ENCODE measurements at places on chromosomes 6 and 20.
A peak's percentile ranks its signal among the peaks of the same experiment; 100 is the strongest.

GRCh38 chr20:56788671-56789610 is 159.8 kb downstream of the TFAP2C start:
- DNase-seq, result no peak

DNA sequence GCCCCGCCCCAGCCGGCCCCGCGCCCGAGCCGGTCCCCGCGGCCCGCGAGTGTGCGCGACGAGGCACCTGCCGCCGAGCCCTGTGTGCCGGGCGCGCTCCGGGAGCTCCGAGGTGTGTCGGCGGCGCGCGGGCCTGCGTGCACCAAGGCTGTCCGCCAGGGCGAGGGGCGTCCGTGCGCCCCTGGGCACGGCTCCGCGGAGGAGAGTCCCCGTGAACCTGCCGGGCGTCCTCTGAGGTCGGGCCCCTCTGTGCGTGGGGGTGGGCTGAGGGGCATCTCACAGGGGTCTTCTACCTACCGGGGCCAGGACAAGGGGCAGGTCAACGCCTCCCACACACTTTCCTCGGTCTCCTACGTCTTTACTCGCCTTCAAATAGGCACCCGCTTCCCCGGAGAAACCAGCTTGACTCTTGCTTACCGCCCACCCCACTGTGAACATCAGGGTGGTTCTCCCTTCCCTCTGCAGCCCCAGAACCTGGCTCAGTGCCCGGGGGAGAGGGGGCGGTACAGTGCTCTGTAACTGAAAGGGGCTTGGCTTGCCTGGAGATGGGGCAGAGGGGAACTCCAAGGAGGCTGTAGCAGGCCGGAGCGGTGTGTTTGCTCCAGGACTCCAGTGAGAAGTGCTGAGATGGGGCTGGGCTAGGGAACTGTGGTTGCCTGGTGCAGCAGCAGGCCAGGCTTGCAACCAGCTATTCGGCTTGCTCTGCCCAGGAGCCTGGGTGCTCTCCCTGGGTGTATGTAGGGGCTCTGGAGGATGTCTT is at the start of gene SAMD10:
SAMD10 (minus strand) TSS at position 86 of the 760 bp plus-strand sequence. CDS start 175 bp downstream, outside the sequence.
- DNase-seq, result peak; percentile 71

- peak; percentile 26 for DNase-seq
These were observed 121.4 kb downstream of the REV3L start for GRCh38 chr6:111361648-111362047.

DNA sequence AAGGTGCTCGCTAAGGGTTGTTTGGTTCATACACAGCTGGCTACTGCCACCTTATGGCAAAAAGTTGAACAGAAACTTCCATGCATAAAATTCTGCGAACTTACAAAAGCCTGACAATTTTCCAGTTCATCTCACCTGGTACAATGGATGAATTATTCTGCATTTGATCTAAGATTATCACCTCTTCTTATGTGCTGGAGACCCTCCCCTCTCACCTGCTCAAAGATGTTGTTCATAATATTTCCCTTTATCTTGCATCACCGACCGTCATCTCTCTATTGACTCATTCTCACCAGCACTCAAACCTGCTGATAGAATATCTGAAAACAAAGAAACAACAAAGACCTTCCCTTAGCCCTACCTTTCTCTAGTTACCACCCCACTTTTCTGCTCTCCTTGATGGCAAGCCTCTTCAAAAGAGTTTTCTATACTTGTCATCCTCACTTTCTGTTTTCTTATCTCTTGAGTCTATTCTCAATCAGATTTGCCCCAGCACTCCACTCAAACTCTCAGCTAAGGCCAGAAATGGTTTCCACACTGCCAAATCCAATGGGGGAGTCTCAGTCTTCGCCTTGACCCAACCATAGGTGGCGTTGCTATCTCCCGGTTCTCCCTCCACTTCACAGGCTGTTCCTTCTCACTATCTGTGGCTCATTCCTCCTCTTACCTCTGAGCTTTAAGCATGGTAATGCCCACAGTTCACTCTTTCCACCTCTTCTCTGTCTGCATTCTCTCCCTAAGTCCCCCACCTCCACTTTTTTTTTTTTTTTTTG is 25.8 kb downstream of the SNRNP48 start:
- DNase-seq, result peak; percentile 60

DNA sequence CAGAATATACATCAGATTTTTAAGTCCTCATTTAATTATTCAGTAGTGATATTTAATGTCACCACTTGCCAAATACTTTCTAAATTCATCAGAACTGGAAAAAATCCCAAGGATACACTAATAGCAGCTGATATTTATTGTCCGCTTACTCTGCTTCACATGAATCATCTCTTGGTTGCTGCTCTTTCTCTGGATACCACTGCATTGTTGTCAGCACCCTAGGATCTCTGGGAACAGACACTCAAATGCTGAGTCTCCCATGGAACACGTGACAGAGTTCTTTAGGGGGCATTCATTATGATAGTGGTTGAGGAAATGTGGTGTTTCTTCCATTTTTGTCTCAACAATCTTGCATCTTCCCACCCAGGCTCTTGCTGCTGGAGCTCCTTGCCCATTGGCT is 318.0 kb downstream of the RFPL4B start:
- DNase-seq, result no peak

DNA sequence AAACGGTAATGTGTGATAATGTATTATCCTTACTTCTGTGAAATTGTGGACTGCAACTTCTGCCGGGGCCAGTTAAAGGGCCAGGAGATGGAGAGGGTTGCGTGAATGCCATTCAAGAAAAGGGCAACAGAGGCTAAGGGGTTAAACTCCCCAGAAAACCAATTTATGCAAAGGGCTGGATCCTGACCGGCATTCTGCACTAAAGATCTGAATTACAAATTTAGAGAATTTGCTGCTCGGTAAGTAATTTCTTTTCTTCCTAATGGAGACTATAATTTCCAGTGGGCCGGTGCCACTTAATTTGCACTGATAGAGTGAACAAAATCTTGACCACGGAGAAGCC is 130.1 kb downstream of the BCAS1 start:
- DNase-seq, result no peak

- no peak for DNase-seq
These were observed 88.1 kb upstream of the BACH2 start for GRCh38 chr6:90384720-90385119.

GRCh38 chr6:41494212-41495110 is 51.7 kb upstream of the FOXP4 start:
- no peak for DNase-seq

GRCh38 chr6:5501837-5502236 is 240.5 kb downstream of the FARS2 start:
- DNase-seq, result peak; percentile 87

DNA sequence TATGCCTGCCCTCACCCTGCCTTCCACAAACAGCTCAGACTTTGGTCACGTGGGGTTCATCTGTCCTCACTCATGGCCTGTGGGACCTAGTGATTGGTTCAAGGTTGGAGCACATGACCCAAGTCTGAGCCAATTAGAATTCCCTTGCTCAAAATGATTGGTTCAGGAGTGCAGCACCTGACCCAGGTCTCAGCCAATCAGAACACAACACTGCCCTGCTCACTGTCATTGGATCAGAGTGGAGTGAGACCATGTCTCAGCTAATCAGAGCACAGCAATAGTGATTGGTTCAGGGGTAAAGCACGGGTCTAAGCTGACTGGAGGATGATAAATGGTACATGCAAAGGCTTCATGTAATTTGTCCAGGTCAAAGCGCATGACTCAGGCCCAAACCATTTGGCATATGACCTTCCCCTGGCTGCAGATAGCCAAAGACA is 102.2 kb downstream of the PREX1 start:
- no peak for DNase-seq

DNA sequence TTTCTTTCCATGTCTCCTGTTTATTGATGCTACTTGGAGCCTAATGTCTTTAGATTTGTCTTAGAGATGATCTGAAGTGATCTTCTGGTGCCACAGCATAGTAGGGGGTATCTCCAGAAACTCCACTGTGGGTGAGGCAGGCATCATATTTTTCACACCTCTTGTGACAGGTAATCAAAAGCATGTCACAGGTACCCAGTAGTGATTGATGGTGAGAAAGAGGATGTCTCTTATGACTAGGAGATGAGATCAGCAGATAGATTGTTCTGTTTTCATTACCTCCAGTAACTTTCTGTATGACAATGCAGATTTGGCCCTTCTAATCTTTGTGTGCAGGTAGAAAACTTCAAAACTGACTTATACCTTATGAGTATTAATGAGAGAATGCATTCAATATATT is 13.5 kb downstream of the NCOA7 start:
- DNase-seq, result no peak

DNA sequence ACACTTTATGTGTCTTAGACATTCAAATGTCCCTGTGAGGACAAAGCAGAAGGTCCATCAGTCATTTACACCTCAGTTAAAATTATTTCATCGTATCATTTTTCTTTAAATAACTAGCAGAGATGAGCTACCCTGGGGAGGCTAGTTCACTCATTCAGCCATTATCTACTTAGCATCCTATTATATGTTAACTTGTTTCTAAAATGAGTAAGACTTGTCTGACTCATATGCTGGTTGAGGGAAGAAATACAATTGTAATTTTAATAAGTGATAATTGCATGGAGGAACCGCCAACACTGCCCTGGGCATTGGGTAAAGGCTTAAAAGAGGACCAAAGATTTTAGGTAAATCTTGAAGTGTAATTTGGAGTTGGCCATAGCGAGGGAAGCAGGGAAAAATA is 12.4 kb upstream of the PTPRK start:
- DNase-seq, result no peak

DNA sequence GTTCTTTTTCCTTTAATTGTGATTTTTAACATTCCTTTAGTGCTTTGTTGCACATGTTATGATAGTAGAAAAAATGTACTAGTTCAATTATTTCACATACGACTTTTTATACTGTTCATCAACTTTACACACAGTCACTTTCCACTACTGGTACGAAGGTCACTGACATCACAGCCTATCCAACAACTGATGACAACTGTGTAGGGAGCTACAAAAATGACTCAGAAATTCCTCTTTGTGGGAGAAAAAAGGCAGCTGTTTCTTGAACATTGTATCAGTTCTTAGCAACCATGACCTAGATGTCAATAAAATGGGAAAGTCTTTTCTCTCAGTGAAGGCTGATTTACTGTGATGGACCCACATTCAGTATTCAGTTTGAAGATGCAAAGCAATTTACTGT is 7.0 kb upstream of the ID4 start:
- DNase-seq, result no peak

GRCh38 chr6:110690106-110690654 is 125.1 kb downstream of the CDK19 start:
- no peak for DNase-seq

DNA sequence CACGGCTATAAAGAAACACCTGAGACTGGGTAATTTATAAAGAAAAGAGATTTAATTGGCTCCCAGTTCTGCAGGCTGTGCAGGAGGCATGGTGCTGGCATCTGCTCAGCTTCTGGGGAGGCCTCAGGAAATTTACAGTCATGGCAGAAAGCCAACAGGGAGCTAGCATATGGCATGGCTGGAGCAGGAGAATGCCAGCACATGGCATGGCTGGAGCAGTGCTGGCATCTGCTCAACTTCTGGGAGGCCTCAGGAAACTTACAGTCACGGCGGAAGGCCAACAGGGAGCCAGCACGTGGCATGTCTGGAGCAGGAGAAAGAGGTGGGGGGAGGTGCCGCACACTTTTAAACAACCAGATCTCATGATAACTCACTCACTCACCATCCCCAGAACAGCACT is 32.5 kb upstream of the DACT2 start:
- no peak for DNase-seq

- DNase-seq, result no peak
These were observed 27.8 kb upstream of the TMEM14A start for GRCh38 chr6:52643158-52643557.

DNA sequence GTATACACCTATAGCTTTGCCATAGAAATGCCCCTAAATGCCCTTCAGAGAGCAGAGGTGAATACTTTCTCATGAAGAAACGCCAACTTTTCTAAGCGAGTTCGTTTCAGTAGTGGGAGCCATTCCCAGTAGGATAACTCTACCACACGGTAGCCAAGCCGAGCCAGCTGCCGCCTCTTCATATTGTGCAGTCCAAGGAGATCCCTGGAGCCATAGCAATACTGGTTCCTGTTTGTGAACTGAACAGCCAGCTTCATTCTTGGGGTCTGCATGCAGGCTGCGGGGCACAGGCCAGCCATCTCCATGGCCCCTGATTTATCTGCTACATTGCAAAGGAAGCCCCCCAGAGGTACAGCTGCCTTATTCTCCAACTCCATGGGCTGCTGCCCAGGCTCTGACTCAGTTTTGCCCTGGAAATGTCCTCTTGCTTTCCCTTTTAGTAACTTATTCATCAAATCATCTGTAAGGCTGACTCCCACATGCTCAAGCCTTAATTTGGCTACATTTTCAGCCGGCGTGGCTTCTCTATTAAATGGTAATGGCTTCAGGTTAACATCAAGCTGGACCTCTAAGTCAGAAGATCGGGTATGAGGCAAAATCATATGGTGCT is 12.8 kb downstream of the FASTKD5 start:
- DNase-seq, result no peak

DNA sequence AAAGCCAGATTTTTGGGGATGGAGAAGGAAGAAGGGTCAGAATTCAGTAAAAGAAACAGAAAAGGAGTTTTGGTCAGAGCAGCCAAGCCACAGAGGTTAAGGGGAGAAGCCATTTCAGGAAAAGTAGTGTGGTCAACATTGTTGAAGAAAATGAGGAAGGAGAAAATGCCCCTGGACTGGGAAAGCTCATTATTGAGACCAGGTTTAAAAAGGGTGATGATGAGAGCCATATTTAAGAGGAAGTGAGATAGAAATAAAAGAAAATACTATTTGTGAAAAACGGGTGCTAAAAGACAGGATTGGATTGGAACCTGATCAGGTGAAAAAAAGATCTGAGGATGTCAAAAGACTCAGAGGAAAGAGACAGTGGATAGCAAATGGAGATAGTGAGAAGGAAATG is 75.8 kb downstream of the CEP162 start:
- no peak for DNase-seq

Data from NCI-H2081 (cell line).